CD4-positive, alpha-beta T cell treated with Interleukin-12 subunit alpha and Interleukin-12 subunit beta, for 1 hour (primary cell): ENCODE measurements at places on chromosomes 7 and 10.

DNA sequence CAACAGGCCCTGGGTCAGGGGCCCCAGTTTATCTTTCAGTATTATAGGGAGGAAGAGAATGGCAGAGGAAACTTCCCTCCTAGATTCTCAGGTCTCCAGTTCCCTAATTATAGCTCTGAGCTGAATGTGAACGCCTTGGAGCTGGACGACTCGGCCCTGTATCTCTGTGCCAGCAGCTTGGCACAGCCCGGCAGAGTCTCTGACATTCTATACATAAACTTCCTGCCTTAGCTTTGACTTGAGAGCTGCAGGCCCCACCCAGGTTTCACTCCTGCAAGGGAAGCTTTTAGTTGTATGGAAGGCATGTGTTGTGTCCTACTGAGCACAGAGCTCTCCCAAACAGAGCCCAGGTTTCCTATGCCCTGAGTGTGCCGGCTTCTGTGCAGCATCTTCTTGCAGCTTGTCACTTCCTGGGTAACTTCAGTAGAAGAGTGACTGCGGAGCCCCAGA is 205.6 kb upstream of the PRSS58 start:
- no peak for DNase-seq

- DNase-seq: no peak
These were observed 48.4 kb upstream of the PODXL start for GRCh38 chr7:131604841-131605279.

- no peak for DNase-seq
These were observed 500.1 kb upstream of the ZMIZ1 start for GRCh38 chr10:78568620-78569019.

- no peak for DNase-seq
These were observed 71.6 kb downstream of the THSD7A start for GRCh38 chr7:11760372-11760771.

DNA sequence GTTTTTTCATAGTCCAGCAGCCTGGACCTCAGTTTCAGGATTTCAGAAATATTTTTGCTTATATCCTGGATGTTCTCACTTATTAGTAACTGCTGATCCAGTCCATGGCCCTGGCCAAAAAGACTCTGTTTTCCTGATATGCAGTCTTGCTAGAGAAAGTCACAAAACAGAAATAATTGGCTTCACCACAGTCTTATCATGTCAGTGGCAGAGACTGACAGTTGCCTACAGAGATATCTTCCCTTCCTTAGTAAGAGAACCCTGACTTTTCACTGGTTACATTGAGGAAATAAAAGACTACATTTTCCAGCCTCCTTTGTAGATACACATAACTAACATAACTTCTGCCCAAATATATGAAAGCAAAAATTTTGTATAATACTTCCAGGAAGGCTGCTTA is 56.6 kb downstream of the AHR start:
- no peak for DNase-seq

- DNase-seq: no peak
These were observed 33.4 kb downstream of the MACROH2A2 start for GRCh38 chr10:70085975-70086613.

GRCh38 chr7:121211253-121211652 is 117.5 kb upstream of the WNT16 start:
- DNase-seq: no peak
